IPS-NIHi11 (cell line): ENCODE measurements at places on chromosomes 11 and 22.

DNA sequence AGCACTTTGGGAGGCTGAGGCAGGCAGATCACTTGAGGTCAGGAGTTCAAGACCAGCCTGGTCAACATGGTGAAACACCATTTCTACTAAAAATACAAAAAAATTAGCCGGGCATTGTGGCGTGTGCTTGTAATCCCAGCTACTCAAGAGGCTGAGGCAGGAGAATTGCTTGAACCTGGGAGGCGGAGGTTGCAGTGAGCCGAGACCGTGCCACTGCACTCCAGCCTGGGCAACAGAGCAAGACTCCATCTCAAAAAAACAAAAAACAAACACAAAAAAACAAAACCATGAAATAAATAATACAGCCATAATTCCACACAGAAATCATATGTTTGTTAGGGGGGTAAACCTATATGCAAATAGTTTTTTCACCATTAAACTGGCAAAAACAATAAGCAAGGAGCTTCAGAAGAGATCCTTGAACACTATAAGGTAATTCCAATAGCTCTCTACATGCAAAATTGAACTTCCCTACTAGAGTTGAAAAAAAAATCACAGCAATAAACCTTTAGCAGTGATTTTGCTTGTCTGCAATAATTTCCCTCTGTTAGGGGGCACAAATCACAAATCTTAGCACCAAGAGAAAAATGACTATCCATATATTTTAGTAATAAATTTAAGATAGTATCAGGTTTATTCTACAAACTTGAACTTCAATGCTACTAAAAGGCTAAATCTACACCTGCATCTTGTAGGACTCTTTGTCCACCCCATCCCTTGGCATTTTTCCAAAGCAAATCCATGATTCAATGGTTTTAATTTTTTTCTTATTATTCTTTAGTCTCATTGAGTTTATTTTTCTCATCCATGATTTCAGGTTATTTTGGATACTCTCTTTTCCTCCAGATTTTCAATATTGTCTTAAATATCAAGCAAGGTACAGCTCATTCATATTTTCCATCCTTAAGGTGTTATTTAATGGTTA, 3.9 kb downstream of the CSTF3 start:
- no peak for DNase-seq

DNA sequence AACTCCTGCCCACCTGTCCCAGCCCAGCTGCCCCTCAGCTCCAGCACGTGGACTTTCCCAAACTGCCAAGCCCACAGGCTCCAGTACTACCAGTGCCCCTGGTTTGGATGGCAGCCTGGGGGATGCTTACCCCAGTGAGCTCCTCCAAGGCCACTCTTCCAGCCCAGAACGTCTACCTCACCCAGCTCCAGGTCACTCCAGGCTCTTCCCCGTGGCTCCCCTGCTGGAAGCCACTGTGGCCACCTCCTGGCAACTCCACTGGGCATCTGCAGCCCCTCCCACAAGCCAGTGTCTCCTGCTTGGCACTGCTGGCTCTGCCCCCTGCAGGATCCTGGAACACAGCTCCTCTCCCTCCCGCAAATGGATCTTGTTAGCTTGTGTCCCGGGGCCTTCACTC, 29.3 kb downstream of the LMO1 start:
- no peak for DNase-seq

GRCh38 chr11:22577854-22578253, 47.8 kb downstream of the FANCF start:
- no peak for DNase-seq

DNA sequence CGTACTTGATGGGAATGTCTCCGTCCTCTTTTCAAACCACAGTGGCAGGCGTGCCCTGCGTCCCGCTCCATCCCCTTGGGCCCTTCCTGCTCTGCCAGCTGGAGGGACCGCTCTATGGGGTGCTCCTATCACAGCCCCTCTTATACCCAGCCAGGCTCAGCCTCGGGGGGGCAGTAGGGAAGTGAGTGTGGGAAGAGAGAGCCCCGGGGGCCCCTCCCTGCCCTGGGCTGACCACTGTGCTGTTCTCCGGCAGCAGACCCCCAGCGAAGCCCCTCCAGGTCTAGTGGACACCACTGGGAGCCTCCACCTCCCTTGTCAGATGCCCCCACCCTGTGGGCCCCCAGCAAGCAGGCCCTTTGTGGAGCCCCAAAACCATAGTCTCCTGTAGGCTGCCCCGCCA, 572.5 kb downstream of the BRD1 start:
- DNase-seq: no peak

- DNase-seq: no peak
Measured at GRCh38 chr22:21714059-21714770, 21.4 kb downstream of the YPEL1 start.

- DNase-seq: no peak
Measured at GRCh38 chr11:85114786-85115185, 512.4 kb downstream of the DLG2 start.

GRCh38 chr11:110000031-110000502, 93.1 kb upstream of the ZC3H12C start:
- DNase-seq: no peak

DNA sequence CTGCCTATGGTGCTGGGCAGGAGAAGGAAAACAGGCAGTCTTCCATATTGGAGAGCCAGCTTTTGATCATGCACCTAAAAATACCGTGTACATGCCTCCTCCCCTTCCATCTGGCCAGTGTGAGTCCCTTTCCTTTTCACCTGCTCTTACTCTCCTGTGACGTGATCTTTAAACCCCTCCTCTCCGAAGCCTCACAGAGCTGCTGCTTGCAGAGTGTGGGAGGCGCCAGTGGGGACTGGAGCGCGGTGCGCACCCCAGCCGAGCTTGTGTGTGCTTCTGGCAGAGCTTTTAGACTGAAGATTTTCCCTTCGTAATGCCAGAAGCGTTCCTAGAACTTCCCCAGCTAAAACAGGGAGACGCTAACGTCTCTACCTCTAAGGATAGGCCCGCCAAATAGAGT, 29.8 kb downstream of the MUC6 start:
- DNase-seq: no peak

GRCh38 chr11:92969634-92970347, at the start of gene MTNR1B:
TSS of gene MTNR1B (plus strand) at chr11:92969651. CDS start at chr11:92969726, 75 bp downstream.
- peak; percentile 58 for DNase-seq

DNA sequence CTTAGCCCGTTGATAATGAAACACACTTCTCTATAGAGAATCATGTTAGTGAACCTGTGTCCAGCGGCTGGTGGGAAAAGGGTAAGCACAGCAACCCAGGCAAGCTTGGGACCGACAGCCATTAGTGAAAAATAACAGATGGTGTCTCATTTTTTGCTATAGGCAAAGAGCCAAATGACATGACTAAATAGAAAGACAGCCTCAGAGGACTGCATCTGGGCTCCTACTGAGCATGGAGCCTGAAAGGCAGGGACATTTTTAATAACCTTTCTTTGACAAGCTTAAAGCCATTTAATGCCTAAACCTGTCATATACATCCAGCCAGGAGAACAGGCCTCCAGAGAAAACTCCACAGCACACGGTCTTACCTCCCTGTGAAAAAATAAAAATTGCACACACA, 67.0 kb downstream of the FANCF start:
- DNase-seq: no peak

DNA sequence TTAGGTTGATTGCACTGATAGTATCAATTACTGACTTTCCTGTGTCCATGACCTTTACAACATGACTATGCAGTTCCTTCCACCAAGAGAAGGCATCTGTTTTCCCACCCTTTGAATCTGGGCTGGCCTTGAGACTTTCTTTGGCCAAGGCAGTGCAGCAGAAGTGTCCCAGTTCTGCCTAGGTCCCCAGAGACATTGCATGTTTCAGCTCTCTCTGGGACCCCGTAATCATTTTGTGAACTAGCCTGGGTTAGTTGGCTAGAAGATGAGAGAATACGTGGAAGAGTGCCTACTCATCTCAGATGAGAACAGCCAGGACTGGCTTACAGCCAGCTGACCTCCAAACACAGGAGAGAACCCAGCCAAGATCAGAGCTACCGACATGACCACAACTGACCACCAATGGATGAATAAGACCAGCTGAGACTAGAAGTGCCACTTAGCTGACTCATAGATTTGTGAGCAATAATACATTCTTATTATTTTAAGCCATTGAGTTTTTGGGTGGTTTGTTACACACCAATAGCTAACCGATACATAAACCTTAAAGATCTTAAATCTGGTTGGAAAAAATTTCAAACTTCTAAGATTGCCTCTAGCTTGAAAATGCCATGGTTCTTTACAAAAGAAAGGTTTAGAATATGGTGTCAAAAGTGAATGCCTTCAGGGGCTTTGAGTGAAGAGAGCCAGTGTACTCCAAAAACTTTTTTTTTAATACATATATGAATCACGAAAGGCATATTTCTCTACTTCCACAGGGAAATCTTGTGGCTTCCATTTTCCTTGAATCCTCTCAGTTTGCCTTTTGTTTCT, 145.2 kb downstream of the FBXO7 start:
- DNase-seq: no peak

- no peak for DNase-seq
Measured at GRCh38 chr11:2482204-2482603, 37.4 kb downstream of the KCNQ1 start.

DNA sequence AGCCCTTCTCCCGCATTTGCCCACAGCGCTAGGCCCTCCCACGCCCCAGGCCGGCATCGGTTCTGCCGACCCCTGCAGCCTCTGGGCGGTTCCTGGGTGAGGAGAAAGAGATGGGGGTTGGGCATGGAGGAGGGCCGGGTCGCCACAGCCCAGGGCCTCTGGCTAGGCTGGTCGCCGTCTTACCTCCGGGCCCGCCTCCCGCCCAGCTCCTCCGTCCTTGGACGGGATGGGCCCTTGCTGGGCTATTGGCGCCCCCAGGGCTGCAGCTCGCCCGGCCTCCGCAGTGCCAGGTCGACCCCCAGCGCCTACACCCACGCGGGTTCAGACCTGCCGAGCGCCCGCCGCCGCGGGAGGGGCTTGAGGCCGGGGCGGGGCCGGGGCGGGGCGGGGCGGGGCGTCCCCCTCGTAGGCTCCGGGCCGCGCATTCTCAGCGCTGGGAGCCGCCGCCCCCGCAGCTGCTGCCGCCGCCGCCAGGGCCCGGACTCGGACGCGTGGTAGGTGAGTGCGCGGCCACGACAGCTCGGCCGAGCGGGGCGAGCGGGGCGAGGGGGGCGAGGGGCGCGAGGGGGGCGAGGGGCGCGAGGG, at the start of gene CD151:
TSS of gene CD151 (plus strand) at position 424 of the 585 bp plus-strand sequence. CDS start 3,118 bp downstream, outside the sequence.
- peak; percentile 73 for DNase-seq

GRCh38 chr11:7060868-7061267, 27.9 kb upstream of the RBMXL2 start:
- DNase-seq: no peak

DNA sequence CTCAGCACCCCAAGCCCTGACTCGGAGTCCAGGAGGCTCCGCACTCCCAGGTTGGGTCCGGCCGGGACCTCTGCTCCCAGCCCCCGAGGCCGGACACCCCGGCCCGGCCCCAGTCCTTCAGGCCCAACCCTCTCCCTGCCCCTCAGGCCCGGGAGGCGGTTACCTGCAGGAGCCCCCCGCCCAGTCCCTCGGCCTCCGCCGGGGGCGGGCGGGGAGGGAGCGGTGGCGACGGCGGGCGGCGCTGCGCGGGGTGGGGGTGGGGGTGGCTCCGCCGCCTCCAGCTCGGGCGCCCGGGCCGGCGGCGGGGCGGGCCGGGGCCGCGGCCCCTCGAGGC, 310 bp downstream of the TCF20 start:
- DNase-seq: peak; percentile 89

DNA sequence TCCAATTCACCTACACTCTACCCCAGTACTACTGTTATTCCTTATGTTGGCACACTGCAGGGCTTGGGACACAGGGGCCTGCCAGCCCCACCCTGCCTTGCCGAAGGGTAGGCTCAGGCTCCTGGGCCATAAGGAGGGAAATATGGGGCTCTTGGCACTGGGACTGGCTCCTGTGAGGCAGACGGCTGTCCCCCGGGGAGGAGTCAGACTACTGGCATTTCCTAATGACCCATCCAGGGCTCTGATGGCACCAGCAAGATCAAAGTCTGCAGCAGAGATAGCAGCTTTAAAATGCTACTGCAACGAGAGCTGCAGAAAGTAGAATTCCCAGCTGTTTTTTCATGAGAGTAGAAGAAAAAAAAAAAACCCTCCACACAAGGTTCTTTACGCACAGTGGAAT, 42.2 kb upstream of the CYP2D6 start:
- DNase-seq: no peak

GRCh38 chr11:110286298-110287040, 9.9 kb downstream of the RDX start:
- DNase-seq: no peak

GRCh38 chr22:37518509-37519267, 527 bp downstream of the CARD10 start:
- DNase-seq: peak; percentile 72

GRCh38 chr22:28344918-28345703, 334.5 kb downstream of the TTC28 start:
- peak; percentile 34 for DNase-seq

DNA sequence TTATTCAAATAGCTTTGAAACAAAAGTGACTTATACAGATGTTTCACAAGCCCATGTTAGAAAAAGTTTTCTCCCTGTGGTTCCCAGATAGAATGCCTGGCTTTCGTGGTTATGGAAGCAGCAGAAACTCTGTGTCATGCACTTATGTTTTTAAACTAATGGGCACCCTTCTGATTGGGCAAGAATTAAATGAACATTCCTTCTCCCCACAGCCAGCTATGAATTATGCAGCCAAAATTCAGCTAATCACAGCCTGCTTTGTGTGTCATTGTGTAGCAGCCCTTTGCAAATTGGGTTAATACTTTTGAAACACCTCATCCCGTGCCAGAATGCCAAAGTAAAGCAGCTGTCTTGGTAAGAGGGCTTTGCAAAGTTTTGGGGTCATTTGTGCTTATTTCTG, 46.9 kb downstream of the PANX1 start:
- DNase-seq: no peak

DNA sequence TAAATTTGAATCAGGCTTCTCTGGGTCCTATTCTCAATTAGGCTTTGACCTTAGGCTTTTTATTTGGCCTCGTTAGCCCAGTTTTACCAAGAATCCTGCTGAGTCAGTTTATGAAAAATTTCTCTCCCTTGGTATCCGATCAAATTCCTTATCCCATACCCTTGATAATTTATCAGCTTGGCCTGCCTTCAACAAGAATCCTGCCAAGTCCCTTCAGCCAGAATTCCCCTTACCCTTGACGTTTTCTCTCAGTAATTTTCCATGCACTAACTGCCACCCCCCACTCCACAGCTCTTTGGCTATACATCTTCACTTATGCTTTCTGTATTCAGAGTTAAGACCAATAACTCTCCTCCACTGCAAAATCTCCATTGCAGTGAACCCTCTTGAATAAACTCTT, 811.0 kb upstream of the CCDC90B start:
- no peak for DNase-seq

DNA sequence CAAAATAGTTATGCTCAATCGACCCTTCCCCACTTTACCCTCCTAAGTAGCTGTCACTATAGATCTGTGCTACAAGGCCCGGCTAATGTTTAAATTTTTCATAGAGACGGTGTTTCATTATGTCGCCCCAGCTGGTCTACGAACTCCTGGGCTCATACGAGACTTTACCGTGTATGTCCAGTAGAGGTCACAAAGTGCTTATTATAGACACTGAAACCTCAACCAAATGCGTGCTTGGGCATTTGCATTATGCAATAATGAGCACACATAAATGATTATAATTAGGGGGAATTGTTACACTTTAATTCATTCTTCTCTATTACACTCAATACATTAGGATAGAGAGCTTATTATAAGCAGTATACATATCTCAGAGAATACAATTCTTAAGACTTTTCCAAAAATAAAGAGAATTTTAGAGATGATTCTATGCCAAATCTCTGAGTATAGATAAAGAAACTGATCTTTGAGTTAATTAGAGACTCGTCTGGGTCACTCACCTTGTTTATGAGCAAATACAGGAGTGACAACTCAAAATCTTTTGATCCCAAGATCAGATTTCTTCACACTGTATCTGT, 12.5 kb upstream of the MRPL16 start:
- DNase-seq: peak; percentile 32
